Cortex of kidney (tissue), 1 donor: ENCODE measurements at places on chromosomes 12 and 14.

DNA sequence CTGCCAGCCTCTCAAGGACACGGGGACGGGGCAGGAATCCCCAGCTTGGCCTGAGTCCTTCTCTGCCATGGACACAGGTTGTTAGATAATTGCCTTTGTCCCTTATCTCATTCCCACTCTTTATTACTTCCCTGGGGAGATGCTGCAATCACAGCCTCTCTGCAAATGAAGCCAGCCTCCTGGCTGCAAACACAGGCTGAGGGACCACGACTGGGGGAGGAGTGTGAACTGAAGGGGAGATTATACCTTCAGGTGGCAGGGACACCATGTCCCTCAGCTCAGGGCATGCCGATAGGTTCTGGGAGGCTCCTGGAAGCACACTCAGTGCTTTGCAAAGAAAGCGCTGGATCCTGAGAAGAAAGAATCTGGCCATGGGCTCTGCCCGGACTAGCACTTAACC, 16.1 kb upstream of the CHGA start:
- DNase-seq = no peak

DNA sequence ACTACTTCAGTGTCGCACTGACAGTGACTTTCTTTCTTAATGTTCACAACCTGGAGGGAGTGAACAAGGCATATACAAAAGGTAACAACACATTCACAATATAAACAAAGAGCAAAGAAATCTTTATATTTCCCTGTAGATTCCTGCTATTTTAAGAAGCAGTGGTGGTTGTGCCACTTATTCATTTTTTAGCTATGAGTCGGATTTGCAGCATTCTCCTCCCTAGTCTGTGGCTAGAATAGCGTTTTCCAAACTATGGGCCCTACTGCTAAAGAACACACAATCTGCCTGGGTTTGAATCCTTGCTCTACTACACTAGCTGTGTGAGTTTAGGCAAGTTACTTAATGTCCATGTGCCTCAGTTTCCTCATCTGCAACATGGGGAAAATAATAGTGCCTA, 18.6 kb upstream of the MDM1 start:
- no peak for DNase-seq

- no peak for DNase-seq
Observed at GRCh38 chr14:99177886-99178835, 93.8 kb downstream of the BCL11B start.

DNA sequence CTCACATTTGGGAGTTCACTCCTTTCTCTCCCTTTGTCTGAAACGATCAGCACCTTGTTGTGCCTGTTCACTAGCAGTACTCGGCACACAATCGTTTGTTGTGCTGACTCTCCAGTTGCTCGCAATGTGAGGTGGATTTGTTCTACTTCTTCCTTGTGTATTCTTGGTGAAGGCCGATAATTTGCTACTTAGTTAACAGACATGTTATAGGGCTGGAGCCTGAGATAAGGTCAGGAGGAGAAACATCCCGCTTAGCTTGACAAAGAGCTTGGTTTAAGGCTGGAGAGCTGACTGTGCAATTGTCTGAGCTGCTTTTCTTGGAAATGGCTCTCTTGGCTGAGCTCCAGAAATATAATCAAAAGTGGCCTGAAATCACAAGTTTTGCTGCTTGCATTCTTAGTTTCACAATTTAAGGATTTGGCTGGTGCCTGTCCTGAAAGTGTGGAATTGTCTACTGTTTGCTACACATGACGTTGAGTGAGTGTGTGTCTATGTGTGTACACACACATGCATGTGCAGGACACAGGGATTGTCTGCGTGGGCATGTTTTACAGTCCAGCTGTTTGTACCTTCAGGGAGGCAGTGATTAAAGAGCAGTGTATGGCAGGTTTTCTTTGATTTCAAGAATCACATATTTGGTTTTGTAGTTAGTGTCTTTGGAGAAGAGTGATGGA, 77.7 kb downstream of the ARF6 start:
- DNase-seq = no peak

- no peak for DNase-seq
Observed at GRCh38 chr12:78864403-78864869, at the start of gene SYT1. Gene SYT1 (plus strand): TSS chr12:78864774.

- no peak for DNase-seq
Observed at GRCh38 chr12:106176560-106176959, 37.8 kb upstream of the NUAK1 start.

- no peak for DNase-seq
Observed at GRCh38 chr14:104954746-104955395, 23.3 kb downstream of the AHNAK2 start.

- DNase-seq = no peak
Observed at GRCh38 chr12:18898470-18898869, 160.6 kb downstream of the CAPZA3 start.

- DNase-seq = no peak
Observed at GRCh38 chr14:73717711-73718417, 3.7 kb upstream of the PNMA1 start.

- no peak for DNase-seq
Observed at GRCh38 chr12:54053751-54054741, at the start of gene HOXC4. Gene HOXC4 (plus strand): TSS chr12:54053835. CDS start chr12:54053923, 88 bp downstream.

GRCh38 chr12:19434538-19434937, 4.8 kb upstream of the AEBP2 start:
- DNase-seq = no peak

DNA sequence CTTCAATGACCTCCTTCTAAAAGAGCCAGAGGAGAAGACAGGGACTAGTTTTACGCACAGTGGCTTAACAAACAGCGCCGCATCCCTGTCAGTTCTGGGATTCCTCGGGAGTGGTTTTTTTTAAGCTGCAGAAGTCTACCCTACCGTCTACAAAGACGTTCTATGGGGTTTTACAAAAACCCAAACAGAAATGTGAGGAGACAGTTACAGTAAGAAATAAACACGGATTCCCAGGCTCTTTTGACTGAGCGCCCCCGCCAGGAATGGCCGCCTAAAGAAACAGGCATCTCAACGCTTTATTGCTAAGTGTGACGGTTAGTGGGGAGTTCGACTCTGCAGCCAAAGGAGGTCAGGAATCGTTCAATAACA, 484 bp downstream of the ALKBH1 start:
- no peak for DNase-seq

DNA sequence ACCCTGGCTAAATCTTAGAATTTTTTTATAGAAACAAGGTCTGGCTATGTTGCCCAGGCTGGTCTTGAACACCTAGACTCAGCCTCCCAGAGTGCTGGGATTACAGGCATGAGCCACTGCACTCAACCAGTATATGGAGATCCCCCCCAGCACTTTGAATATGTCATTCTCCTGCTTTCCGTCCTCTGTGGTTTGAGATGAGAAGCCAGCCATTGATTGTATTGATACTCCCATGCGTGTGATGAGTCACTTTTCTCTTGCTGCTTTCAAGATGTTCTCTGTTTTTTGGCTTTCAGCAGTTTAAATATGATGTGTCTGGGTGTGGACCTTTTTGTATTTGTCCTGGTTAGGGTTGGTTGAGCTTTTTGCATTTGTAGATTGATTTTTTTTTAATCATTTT, 75.2 kb upstream of the DNM1L start:
- no peak for DNase-seq

DNA sequence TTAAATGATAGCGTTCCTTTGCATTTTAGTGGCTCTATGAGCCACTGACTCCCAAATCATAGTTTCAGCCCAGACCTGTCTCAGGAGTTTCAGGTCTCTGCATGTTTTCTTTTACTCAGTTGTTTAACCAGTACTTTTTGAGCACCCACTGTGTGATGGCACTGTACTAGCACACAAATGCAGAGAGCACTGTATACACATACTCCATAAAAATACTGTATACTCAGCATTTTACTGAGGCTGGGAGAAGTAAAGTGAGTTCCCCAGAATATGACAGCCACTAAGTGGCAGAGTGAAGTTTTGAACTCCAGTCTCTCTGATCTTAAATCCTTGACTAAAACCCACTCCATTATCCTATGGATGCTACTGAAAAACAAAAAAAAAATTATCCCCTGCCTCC, 76.0 kb upstream of the HSPB8 start:
- DNase-seq = no peak

DNA sequence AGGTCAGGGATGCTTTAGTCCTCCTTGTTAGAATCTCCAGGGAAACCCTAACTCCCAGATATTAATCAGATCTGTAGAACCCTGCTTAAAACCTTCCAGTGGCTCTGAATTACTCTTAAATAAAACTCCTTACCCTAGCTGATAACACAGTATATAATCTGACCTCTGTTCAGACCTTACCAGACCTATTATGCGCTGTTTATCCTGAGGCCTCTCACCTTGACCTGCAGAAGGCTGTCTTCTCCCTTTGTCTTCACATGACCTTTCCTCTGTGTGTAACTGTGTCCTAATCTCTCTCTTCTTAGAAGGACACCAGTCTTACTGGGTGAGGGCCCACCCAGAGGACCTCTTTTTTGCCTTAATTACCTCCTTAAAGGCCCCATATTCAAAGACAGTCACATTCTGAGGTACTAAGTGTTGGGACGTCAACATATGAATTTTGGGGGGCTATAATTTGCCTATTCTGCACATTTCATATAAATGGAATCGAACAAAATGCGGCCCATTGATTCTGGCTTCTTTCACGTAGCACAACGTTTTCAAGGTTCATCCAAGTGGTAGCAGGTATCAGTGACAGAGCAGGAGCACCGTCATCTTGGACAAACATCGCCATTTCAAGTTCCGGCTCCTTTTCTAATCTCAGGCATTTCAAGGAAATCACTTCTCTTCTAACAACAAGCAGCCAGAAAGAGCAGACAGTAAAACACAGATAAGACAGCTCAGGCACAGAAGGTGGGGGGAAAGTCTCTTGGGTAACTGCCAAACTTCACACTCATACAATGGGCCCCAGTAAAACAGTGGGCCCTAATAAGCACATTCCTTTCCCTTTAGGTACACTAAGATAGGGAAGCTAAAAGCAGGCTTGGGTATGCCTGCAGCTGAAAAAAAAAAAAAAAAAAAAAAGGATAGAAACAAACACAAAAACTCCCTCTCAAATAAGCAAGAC, 200.2 kb upstream of the NUDT4 start:
- DNase-seq = no peak

DNA sequence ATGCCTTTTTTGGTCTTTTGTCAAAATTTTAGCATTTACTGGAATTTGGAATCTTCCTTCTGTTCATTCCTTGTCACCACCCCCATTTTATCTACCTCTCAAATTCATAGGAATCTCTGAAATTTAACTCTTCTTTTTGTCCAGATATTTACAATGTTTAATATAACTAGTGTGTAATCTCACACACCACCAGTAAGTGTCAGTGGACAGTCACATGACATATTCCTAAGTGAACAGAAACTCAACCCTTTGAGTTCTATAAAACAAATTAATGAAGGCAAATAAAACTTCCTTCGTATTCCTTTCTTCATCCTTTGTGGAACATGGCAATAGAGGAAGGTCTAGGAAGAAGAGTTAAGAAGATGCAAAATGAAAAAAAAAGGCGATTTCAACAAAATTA, 26.6 kb downstream of the ATF7 start:
- no peak for DNase-seq

GRCh38 chr12:87603727-87604126, 425.5 kb downstream of the C12orf50 start:
- no peak for DNase-seq

DNA sequence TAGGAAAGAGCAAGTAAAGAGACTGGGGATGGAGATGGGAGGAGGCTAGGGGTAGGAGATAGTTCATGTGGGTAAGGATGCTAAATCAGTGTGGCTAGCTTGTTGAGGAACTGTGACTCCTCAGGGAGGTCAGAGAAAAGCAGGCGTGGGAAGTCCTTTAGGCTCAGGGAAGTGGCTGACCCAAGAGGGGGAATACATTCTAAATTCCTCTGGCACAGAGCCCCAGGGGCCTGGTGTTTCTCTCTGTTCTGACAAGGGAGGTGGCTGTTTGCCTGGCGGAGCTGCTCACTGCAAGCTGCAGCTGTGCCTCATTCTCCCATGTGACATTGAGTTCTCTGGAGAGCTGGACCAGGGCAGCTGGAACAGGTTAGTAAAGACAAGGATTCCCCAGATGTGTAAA, 152.2 kb upstream of the SLC38A2 start:
- DNase-seq = no peak

GRCh38 chr14:37230551-37231194, 32.9 kb downstream of the MIPOL1 start:
- DNase-seq = no peak

DNA sequence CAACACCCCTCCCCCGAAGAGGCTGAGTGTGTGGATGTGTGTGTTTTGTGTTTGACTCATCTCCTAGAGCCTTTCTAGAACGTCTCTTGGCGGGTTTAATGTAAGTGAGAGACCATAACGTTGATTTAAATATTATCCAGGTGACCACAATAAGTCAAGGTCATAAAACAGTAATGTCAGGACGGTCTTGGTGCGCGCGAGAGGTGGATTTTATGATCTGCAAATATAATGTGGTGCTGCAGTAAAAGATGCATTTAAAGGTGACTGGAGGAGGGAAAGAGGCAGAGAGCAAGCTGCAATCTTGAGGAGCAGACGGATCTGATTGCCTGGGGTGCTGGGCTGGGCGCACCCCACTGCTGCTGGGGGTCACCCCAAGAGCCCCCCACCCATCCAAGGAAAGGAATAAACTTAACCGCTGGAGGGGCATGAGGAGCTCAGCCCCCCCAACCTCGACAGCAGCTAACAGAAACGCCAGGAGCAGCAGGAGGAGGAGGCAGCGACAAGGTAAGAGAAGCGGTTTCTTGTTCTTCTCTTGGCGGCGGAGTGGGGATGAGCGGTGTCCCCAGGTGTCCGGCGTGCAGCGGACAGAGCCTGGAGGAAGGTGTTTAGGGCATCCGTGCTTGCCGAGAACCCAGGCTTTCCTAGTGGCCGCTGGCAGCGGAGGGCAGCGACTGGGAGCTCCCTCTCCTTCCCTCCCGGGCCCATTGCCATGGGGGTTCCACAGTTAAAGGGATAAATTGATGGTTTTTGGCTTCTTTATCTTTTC, 5.5 kb downstream of the HOXC10 start:
- DNase-seq = no peak

GRCh38 chr14:36820111-36820709, 158.6 kb downstream of the PAX9 start:
- DNase-seq = no peak

GRCh38 chr12:27236498-27236897, 7.6 kb upstream of the STK38L start:
- no peak for DNase-seq

GRCh38 chr12:29253906-29254625, 105.0 kb downstream of the FAR2 start:
- DNase-seq = no peak

- DNase-seq = no peak
Observed at GRCh38 chr12:24760162-24760561, 188.7 kb downstream of the BCAT1 start.

GRCh38 chr12:32366714-32367113, 32.6 kb upstream of the FGD4 start:
- DNase-seq = no peak

GRCh38 chr12:40566271-40566670, 126.0 kb upstream of the CNTN1 start:
- DNase-seq = no peak

DNA sequence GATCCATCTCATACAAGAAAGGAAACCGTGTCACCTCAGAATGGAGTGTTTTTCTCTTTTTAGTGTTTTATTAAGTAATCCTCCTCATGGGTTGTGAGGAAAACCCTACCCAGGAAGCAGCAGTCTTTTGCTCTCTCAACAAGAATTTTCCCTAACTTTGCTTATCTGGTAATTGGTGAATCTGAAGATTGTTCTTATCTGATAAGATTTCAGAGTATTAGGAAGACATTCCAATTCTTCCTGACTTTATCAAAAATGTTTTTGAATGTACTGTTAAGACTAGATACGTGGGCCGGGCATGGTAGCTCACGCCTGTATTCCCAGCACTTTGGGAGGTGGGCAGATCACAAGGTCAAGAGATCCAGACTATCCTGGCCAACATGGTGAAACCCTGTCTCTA, 86.0 kb downstream of the PHLDA1 start:
- no peak for DNase-seq
